ENCODE measurements at places on chromosomes 4 and X.
A peak's percentile ranks its signal among the peaks of the same experiment; 100 is the strongest.

DNA sequence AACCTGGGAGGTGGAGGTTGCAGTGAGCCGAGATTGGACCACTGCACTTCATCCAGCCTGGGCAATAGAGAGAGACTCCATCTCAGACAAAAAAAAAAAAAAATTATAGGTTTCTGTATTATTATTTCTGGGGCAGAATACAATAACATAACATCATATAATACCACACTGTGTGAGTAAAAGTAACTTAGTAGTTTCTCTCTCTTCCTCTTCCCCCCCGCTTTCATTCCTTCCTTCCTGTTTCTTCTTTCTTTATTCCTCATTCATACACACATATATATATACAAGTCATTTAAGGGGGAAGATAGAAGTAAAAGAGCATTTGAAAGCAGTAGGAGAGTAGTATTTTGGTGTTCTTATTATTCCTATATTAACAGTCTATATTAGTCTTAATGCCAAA is 55.9 kb upstream of the FHDC1 start:
- DNase-seq = no peak

DNA sequence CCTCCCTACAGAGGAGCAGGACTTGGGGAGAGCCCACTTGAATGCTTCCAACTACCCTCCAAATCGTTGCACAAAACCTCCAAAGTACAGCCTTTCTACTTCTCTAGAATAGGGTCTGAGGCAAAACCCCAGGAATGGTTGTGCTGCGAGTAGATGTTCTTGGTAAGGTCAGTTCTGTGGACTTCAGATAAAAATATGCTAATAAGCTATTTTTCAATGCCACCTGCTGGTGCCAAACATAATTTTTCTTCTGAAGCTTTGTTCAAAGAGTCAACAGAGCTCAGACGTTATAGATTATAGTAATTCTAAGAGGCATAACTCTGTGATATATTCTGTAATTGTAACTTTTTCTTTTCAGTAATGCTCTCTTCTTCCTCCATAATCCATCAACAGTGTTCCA is 425.7 kb downstream of the GPAT3 start:
- DNase-seq = no peak

- no peak for DNase-seq
These were observed 426.3 kb downstream of the NLGN4X start for GRCh38 chrX:5802391-5802790.

- DNase-seq = no peak
These were observed 329.9 kb downstream of the NAF1 start for GRCh38 chr4:162836773-162837172.

DNA sequence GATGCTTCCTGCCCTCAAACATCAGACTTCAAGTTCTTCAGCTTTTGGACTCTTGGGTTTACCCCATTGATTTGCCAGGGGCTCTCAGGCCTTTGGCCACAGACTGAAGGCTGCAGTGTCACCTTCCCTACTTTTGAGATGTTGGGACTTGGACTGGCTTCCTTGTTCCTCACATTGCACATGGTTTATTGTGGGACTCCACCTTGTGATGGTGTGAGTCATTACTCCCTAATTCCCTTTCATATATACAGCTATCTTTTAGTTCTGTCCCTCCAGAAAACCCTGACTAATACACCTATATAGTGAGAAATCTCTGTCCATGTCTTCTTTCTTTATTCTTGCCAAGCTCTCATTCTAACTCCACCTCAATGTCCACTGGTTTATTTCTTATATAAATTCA is 736.9 kb upstream of the HS3ST1 start:
- no peak for DNase-seq

- no peak for DNase-seq
These were observed 103.4 kb downstream of the PDGFRA start for GRCh38 chr4:54332542-54332941.

DNA sequence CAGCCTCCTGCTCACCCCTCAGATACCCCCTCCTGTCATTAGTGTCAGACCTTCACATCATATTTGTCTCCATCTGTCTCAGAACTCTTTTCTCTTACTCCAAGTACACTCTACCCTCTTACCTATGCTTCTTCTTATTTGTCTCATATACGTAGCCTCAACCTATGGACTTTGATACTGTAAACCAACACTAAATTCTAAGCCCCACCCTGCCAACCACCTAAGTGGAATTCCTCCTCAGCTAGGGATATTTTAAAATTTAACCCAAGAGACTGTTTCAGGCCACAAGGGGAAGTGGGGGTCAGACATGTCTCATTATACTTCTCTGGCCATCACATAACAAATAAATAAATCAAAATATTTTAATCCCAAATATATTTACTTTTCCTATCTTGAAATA is 778.1 kb upstream of the GRID2 start:
- no peak for DNase-seq

- DNase-seq = no peak
These were observed 50.7 kb downstream of the THAP9 start for GRCh38 chr4:82951196-82951595.

GRCh38 chr4:75593393-75593792 is 36.9 kb downstream of the CDKL2 start:
- DNase-seq = no peak

GRCh38 chr4:138297743-138298405 is 55.7 kb upstream of the SLC7A11 start:
- no peak for DNase-seq

DNA sequence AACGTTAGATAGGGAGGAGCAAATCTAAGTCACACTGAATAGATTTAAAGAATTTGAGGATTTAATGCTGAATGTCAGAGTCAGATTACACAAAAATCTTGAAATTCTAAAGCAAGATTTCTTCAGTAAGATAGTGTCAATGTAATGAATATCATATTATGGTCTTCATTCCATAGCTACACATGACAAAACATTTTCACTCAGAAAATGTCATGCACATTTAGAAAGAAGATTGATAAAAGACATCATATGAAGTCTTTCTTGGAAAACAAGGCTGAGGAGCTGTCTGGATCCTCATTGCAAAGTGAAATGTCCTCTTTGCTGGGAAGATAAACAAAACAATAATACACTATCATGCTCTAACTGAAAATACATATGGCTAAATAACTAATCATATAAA is 1006.9 kb downstream of the PCDH7 start:
- DNase-seq = no peak

DNA sequence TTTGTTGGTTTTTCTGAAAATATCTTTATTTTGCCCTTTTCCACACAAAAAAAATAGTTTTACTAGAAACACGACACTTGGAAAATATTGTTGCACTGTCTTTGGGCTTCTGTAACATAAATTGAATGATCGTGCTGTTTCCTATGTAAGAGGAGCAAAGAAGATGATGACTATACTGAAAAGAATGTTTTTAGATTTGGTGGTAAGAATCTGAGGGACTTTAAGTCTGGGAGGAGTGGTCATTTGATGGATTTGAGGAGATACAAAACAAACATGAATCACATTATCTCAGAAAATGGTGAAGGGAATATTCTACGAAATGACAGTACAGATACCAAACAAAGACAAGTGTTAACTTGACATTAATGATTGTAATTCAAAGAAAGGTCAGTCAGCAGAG is 328.8 kb downstream of the ADAM29 start:
- DNase-seq = no peak

- DNase-seq = no peak
These were observed 8.7 kb downstream of the TMEM187 start for GRCh38 chrX:153981231-153981630.

GRCh38 chr4:181677621-181678020 is 565.6 kb upstream of the TENM3 start:
- no peak for DNase-seq

DNA sequence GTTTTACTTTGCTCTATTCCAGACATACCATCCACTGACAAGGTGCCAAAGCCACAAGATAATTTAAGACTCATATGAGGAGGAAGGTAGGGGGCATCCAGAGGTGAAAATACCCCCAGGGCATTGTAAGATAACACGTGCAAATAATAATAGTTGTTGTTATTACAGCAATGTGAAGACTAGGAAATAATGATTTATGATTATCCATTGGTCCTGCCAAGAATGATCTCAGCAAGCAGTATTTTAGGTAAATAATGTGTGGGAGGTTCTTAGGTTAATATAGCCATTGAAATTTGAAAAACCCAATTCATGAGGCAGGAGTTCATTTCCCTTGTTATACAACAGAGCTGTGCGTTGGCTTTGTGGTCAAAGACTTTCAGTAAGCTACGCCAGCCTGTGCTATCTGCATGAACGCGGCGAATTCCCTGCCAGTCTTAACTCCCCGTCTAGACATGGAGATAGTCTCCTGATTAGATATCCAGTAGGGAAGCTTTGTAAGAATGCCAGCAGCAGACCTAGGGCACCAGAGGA is 47.2 kb upstream of the MXRA5 start:
- DNase-seq = no peak

DNA sequence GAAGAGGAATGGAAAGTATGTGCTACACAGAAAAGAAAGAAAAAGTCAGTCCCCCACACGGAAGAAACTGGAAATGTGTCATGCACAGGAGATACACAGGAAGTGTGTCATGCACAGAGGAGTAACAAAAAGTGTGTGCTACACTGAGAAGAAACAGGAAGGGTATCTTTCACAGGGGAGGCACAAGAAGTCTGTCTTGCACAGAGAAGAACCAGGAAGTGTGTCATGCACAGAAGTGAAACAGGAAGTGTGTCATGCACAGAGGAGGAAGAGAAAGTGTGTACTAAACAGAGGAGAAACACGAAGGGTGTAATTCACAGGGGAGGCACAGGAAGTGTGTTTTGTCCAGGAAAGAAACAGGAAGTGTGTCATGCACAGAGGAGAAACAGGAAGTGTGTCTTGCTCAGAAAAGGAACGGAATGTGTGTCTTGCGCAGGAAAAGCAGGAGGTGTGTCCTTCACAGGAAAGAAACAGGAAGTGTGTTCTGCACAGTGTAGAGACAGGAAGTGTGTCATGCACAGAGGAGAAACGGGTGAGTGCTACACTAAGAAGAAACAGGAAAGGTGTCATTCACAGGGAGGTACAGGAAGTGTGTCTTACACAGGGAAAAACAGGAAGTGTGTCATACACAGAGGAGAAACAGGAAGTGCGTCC is 527.2 kb upstream of the PRKX start:
- no peak for DNase-seq

- no peak for DNase-seq
These were observed 148.0 kb upstream of the NPY2R start for GRCh38 chr4:155060419-155060818.

DNA sequence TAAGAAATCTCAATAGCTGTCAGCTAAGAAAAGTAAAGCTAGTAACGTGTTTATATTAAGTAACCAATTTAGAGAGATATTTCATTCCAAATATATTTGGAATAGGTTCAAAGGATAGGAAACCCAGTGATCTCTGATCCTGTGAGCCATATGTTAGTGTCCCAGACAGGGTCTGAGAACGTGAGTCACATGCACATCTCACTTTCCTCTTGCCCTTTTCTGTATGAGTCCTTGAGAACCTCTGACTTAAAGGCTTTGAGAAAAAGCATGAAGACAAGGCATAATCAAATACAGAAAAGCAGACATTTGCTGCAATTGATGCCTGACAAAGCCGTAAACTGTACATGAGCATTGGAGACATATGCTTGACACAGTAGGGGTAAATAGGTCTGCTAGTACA is 655.1 kb upstream of the ADGRL3 start:
- DNase-seq = no peak

DNA sequence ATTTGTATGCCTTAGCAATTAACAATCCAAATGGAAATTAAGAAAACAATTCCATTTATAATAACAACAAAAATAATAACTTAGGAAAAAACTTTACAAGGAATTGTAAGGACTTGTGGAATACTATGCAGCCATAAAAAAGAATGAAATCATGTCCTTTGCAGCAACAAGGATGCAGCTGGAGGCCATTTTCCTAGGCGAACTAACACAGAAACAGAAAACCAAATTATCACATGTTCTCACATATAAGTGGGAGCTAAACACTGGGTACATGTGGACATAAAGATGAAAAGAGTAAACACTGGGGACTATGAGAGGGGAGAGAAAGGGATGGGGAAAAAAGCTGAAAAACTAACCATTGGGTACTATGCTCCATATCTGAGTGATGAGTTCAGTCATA is 77.4 kb downstream of the WNK3 start:
- no peak for DNase-seq

DNA sequence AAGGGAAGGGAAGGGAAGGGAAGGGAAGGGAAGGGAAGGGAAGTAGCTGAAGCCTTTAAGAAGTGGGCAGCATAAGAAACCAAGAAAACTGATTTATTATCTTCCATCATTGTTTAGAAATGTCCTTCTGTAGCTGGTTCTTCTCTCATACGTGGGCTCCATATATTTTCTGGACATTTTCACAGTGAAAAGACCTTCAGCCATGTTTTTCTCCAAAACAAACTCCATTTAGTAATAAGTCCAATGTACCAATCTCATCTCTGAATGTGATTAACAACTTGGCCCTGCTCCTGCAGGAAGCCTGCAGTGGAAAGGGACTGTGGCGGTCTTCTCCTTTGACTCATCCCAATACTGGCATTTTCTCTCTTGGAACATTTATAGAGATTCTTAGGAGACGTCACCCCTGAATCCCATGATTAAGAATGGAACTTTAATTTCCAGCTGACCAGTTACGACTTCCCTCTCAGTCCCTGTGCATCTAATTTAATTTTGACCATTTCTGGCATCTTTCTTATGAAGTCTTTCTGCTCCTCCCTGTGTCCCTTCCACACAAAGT is 96.6 kb upstream of the GUCY1A1 start:
- DNase-seq = no peak

GRCh38 chr4:52586069-52586468 is 73.0 kb downstream of the USP46 start:
- DNase-seq = no peak

DNA sequence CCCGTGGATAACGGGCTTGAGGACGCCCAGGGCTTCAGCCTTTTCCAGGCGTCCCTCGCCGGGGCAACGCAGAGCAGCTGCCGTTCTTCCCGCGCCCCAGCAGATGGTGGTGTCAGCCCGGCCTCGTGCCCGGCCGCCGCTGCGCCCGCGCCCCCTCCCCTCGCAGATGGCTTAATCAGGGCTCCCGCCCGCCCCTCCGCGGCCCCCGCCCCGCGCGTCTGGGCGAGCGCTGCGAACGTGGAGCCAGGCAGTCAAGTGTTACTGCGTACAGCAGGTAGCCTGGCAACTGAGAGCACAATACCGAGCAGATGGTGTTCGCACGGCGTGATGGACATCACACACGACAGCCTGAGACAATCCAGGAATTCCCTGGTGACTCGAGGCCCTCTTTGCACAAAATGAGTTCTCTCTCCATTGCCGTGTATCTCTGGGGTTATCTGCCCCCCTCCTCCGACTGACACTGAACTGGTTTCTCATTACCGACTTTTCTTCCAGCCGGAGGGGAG is 69.3 kb downstream of the MGST2 start:
- DNase-seq = peak; percentile 34

GRCh38 chrX:143437439-143437838 is 79.8 kb downstream of the SPANXN3 start:
- no peak for DNase-seq

- DNase-seq = no peak
These were observed 110.3 kb upstream of the KIT start for GRCh38 chr4:54547299-54548097.

DNA sequence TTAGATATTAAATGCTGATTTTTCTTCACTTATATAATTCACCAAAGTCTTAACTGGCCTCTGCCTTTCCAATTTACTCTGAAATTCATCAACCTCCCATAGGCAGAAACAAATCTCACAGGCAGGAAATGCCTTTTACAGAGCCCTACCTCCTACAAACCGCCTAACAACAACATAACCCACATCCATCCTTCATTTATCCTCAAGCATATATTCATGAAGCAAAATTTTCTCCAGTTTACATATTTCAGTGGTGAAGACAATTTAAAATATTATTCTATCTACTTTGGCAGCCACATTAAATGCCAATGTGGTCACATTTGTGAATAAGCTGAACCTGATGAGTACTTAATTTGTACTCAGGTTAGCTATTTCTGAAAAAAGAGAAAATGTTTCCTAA is 30.3 kb downstream of the SEPSECS start:
- DNase-seq = no peak

GRCh38 chr4:117434424-117434823 is 349.0 kb upstream of the TRAM1L1 start:
- DNase-seq = no peak

Data from activated CD4-positive, alpha-beta T cell treated with anti-CD3 and anti-CD28 coated beads, Interleukin-2, amount 50 U/mL, for 4 hours (primary cell).